ENCODE measurements at places on chromosomes 5 and 9.

- no peak for DNase-seq
Observed at GRCh38 chr5:124570285-124571035, 176.0 kb downstream of the ZNF608 start.

DNA sequence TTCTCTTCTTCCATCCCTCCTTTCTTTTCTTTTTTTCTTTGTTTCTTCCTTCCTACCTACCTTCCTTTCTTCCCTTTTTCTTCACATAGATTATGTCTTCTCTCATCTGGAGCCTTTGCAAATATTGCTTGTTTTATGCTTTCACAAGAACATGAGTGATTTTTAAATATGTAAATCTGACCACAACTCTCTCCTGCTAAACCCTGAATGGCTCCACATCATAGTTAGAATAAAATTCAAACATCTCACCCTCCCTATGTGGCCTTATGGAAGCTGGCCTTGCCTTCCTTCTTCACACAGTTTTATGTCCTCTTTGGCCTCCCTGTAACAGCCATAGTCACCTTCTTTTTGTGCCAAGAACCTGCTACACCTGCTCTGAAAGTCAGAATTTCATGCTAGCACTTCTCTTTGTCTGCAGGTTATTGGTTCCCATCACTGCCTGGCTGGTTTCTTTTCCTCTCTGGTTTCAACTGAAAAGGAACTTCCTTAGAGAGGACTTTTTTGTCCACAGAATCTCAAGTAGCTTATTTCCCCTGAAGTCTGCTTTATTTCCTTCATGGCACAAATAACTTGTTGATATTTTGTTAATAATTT lies 114.3 kb upstream of the TNC start:
- DNase-seq, result no peak

GRCh38 chr5:179324760-179325295 lies 20.4 kb downstream of the ADAMTS2 start:
- no peak for DNase-seq

- DNase-seq, result no peak
Observed at GRCh38 chr9:96140296-96141127, 161.5 kb downstream of the HSD17B3 start.

GRCh38 chr5:178560911-178561310 lies 29.3 kb downstream of the COL23A1 start:
- DNase-seq, result no peak

All from ecto neural progenitor cell (in vitro differentiated cells).